Osteocyte (in vitro differentiated cells): ENCODE measurements at places on chromosomes 1 and 21.

GRCh38 chr1:161304927-161305866 is 4.6 kb downstream of the MPZ start:
- DNase-seq, result no peak

- DNase-seq, result no peak
These were observed 101.7 kb downstream of the BCAR3 start for GRCh38 chr1:93579891-93580290.

GRCh38 chr1:38152351-38153065 is 105.9 kb upstream of the POU3F1 start:
- DNase-seq, result no peak

- no peak for DNase-seq
These were observed 257.3 kb downstream of the KCNJ6 start for GRCh38 chr21:37658817-37659458.

GRCh38 chr1:210696709-210697108 is 368.0 kb downstream of the HHAT start:
- no peak for DNase-seq

- no peak for DNase-seq
These were observed 58.6 kb downstream of the RRAGC start for GRCh38 chr1:38800720-38801671.

- DNase-seq, result no peak
These were observed 14.6 kb downstream of the CACNA1E start for GRCh38 chr1:181497870-181498269.
